ENCODE measurements at places on chromosomes 16 and 17.

DNA sequence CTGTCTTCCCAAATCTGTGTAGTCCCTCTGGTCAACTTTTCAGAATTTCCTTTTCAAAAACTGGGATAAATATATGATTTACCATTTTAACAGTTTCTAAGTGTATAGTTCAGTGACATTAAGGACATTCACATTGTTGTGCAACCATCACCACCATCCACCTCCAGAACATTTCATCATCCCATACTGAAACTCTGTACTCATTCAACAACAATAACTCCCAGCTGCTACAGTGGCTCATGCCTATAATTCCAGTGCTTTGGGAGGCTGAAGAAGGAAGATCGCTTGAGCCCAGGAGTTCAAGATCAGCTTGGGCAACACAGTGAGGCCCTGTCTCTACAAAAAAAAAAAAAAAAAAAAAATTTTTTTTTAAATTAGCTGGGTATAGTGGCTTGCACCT, 131.0 kb downstream of the AATF start:
- no peak for DNase-seq

- no peak for DNase-seq
These were observed 5.2 kb upstream of the TMEM235 start for GRCh38 chr17:78226055-78226758.

- no peak for DNase-seq
These were observed 100.7 kb downstream of the CYLD start for GRCh38 chr16:50842589-50842988.

DNA sequence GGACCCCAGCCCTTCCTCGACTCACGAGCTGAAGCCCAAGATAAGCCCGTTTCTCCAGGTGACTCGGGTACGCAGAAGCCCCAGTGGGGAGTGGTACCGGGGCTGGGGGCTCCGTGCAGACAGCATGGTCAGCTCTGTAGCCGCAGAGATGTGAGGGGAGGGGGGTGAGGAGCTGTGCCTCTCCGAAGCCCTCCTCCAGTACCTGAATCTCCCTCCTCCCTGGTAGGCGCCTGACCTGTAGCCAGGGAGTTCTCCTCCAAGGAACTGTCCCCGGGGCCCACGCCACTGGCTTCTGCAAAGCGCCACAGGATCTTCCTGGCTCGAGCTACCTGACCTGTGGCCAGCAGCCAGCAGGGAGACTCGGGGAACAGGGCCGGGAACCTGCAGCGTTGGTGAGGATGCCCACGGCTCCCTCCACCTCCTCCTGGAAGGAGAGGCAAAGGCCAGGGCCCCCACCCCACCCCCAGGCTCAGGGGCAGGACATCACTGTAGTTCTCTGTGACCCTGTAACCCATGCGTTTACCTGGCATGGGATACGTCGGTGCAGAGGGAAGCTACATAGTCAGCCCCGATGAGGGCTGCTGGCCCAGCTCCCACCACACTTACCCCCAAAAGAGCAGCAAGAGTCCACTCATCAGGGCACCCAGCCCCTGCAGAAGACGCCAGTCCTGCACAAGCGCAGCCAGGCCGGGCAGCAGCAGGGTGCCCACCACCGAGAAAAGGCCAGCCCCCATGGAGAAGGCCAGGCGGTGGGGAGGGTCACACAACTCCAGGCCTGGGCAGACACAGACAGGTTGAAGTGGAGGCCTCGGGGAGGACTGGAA, 1.7 kb downstream of the SLC22A31 start:
- no peak for DNase-seq

GRCh38 chr17:55664287-55664686, 58.4 kb downstream of the TMEM100 start:
- no peak for DNase-seq
